Stimulated activated naive CD8-positive, alpha-beta T cell treated with anti-CD3 and anti-CD28 coated beads, Interleukin-15, Interleukin-2, amounts not matched to agents 100 U/mL and 50 U/mL, for 24 hours (primary cell): ENCODE measurements at places on chromosomes 6 and 20.

DNA sequence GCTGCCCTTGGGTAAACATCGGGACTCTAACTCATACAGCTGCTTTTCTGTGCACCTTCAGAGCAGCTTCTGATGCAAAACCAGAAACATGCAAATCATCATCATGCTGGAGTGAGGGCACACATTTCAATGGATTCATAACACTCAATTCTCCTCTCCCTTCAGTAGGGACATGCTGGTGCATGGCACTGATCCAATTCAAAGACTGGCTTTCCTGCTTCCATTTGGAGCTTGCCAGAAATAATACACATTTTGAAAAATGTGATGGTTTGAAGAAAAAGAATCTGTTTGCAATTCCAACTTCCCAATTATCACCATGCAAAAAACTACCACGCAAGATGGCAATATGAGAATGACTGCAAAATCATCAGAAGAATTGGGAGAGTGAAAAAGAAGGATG is 65.2 kb upstream of the PDE10A start:
- DNase-seq, result no peak

DNA sequence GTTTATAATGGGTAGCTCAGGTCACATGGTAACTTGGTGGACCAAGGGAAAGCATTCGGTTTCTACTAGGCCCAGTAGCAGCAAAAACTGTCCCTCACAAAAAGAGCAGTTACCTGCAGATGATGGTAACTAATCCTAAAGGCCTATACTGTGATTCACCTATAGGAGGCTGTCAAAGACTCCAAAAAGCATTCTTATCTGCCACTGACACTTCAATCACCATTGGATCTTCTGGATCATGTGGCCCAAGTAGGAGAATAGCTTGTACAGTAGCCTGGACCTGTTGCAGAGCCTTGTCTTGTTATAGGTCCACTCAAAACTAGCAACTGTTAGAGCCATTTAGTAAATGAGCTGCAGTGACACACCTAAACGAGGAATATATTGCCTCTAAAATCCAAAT is 23.2 kb upstream of the FILIP1 start:
- no peak for DNase-seq

GRCh38 chr6:55782275-55782674 is 93.1 kb downstream of the BMP5 start:
- no peak for DNase-seq

GRCh38 chr20:33859157-33859695 is 48.1 kb downstream of the CHMP4B start:
- peak; percentile 27 for DNase-seq

- DNase-seq, result no peak
Observed at GRCh38 chr6:167300902-167301777, 10.0 kb downstream of the UNC93A start.

DNA sequence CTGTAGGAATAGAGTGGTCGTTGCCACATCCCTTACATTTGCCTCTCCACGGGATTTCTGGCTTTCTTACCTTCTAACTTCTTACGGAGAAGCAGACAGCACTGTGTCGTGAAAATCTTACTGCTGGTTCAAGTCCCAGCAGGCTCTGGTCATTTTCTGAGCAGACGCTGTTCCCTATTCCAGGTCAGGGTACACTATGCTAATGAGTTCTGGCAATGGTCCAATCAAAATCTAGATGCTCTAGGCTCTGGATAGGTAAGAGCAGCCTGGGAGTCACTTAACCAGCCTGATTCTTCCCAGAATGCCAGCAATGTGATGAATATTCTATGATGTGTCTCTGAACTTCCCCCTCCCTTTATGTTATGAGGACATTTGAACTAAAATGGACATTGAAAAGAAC is at the start of gene GCM1:
Gene GCM1 (minus strand): TSS at position 158 of the 400 bp plus-strand sequence. CDS start 3,209 bp downstream, outside the sequence.
- no peak for DNase-seq

DNA sequence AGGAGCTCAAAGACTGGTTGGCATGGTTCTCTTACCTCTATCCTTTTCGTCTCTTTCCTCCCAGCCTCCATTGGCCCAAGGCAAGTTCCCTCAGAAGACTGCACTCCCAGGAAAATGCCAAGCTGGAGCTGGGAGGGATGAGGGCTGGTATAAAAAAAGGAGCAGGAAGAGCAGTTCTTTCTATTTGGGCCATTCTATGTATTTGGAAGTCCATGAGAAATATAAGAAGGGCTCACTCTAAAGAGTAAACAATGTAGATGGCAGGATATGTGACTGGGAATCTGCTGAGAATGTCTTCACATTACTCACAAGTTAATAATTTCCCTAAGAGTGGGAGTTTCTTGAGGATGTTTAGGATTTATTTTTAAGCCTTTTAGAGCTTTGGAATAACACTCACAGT is 36.6 kb upstream of the ADTRP start:
- no peak for DNase-seq

GRCh38 chr20:60786686-60787217 is 465.3 kb upstream of the CDH4 start:
- no peak for DNase-seq

- DNase-seq, result no peak
Observed at GRCh38 chr6:166449036-166449435, 66.3 kb upstream of the MPC1 start.

GRCh38 chr20:22428051-22428450 is 156.3 kb downstream of the FOXA2 start:
- DNase-seq, result no peak

- no peak for DNase-seq
Observed at GRCh38 chr6:106829451-106829850, 145.1 kb downstream of the CD24 start.

DNA sequence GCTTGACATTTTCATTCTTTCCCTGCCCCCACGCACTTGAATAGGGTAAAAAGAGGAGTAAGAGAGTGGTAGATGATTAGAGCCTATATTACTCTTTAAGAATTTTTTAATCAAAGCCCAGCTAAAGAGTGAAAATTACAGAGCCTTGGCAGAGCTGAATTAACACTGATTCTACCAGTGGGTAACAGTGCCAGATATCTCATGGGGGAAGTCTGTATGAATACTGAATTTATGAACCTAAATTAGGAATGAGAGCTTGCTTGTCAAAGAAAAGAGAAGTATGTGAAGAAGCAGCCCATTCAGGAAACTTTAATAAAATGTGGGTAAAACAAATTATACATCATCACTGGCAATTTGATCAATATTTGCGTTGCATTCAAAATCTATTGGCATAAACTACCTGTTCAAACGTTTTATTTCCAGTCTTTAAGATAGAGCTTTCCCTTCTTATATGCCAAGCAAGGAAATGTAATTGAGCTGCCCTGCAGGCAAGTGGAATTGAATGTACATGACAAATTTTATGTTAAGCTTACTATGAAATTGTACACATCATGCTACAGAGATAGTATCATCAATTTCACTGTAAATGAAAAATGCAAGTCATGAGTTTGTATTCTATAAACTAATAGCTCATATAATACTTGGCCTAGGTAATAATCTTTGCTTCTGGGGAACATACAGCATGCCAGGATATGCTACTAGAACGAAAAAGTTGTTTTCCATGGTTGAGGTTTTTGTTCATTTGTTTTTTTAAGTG is 14.5 kb downstream of the SOBP start:
- DNase-seq, result no peak

- no peak for DNase-seq
Observed at GRCh38 chr6:84739866-84740208, 24.6 kb downstream of the TBX18 start.

GRCh38 chr6:127178746-127179145 is 60.3 kb downstream of the RSPO3 start:
- DNase-seq, result no peak

GRCh38 chr6:41726876-41727275 is 8.5 kb downstream of the TFEB start:
- no peak for DNase-seq

GRCh38 chr6:23775127-23775526 is 350.9 kb upstream of the NRSN1 start:
- no peak for DNase-seq

GRCh38 chr20:34544109-34544796 is 14.3 kb upstream of the MAP1LC3A start:
- DNase-seq, result no peak

GRCh38 chr6:10486215-10486614 is 34.9 kb upstream of the GCNT2 start:
- DNase-seq, result no peak

DNA sequence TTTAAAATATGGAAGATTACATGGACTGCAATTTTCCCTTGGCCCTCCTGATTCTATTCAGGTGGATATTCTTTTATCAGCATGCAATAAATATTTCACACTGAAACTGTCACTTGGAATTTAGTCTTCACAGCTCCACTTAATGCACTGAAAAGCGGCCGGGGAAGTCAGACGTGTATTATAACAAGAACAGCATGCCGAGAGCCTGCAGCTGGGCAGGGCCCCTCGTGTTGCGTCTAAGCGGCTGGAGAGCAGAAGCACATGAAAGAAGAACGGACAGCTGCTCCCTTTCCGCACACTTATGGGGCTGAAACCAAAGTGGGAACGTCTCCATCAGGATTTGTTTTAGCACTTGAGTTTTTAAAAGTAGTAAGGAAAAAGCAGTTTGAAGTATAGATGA is 57.2 kb downstream of the LYRM4 start:
- no peak for DNase-seq

GRCh38 chr20:37351689-37352607 is 6.0 kb downstream of the SRC start:
- no peak for DNase-seq

DNA sequence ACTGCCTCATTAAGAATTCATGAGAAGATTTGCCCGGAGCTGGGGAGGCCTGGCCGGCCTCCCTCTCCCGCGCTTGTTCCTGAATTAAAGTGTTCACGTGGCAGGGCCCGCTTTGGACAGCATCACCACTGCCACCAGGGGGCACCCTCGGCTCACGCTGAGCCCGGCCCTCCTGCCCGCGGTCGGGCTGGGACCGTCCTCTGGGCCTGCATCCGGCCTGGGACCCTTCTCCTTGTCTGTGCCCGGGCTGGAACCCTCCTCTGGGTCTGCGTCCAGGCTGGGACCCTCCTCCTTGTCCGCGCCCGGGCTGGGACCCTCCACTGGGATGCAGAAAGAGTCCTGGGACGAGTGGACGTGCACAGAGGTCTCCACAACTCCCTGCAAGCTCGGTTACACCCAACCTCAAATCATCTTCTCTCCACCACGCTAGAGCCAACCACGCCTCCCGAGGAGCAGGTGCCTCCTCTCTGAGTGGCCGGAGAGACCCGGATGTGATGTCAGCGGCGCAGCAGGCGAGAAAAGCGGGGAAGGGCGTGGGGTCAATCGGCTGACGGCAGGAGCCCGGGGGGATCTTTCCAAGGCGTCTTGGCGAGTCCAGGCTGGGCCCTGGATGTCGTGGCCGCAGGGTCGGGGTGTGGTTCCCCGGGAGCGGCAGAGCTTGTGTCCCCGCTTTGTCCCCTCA is 50.9 kb upstream of the DACT2 start:
- peak; percentile 83 for DNase-seq

- no peak for DNase-seq
Observed at GRCh38 chr20:59813948-59814839, 119.2 kb downstream of the SYCP2 start.

DNA sequence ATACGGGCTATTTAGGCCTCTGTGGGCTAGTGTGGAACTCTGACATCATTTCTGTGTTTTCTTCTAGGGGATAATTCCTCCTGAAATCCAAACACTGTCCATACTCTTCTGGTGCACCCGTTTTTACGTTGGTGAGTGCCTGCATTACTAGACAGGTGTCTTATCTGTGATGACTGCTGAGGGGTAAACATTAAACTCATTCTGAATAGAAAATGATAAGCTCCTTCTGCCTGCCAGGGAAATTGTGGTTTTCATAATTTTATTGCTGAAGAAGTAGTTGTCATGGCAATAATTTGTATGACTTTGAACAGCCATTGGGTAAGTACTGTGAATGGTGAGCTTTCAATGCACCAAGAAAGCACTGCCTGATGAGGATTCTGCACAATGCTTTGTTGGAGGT is 705.6 kb downstream of the UTRN start:
- no peak for DNase-seq

GRCh38 chr20:50009521-50010454 is 27.0 kb downstream of the SNAI1 start:
- DNase-seq, result no peak

DNA sequence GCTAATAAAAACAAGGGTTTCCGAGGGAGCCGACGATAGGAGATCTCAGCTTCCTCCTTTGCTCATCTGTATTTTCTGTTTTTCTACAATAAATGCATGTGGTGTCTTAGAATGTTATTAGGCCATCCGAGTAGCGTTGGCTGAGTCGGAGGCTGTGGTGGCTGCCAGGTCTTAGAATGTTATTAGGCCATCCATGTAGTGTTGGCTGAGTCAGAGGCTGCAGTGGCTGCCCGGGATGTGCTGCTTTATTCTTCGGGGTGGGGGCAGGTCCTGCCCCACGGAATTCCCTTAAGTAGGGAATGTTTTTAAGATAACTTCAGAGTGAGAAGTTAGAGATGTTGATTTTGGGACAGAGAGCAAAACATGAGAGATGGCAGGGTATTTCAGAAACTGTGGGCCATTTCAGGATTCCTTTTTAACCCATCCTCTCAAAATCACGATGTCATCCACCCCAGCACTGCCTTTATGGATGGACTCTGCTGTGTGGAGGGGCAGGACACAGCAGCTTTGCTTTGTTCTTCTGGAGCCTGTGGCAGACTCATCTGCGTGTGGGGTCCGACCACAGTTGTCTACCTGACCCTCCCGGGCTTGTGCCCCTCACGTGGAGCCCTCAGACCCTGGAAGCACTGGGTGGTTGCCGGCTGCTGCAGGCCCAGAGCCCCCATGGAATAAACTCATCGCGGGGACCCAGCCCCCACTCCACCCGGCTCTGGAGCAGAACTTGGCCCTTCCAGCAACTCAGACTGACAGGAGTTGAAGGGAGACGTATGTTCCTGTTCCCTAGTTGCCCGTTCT is 20.4 kb downstream of the OSBPL2 start:
- no peak for DNase-seq

- no peak for DNase-seq
Observed at GRCh38 chr6:30207619-30208295, 5.4 kb downstream of the TRIM26 start.

- no peak for DNase-seq
Observed at GRCh38 chr20:64224351-64225170, 31.0 kb upstream of the PCMTD2 start.

DNA sequence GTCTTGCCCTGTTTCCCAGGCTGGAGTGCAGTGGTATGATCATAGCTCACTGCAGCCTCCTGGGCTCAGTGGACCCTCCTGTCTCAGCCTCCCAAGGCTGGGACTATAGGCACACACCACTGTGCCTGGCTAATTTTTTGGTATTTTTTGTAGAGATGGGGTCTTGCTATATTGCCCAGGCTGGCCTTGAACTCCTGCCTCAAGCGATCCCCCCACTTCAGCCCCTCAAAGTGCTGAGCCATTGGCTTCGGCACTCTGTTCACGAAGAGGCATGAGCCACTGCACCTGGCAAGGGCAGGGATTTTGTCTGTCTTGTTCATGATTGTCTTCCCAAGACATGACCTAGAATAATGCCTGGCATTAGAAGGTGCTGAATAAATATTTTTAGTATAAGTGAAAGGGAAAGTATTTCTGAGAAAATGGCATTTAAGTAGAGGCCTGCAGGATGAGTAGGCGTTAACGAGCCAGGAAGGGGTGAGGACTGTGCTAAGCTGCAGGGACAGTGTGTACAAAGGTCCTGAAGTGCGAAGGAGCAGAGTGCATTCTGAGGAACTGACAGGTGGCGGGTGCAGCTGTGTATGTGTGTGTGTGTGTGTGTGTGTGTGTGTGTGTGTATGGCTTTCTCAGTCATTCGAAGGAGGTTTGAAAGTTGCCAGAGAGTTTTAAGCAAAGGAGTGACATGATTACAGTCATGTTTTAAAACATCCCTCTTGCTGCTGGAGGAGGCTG is 43.0 kb downstream of the VEGFA start:
- DNase-seq, result peak; percentile 17
